ENCODE measurements at places on chromosomes 13 and 19.

GRCh38 chr13:37526710-37527473 is 71.7 kb downstream of the POSTN start:
- no peak for DNase-seq

GRCh38 chr13:51148223-51148951 is 37.3 kb upstream of the C13orf42 start:
- no peak for DNase-seq

GRCh38 chr19:49335071-49335783 is at the start of gene CD37:
CD37 (plus strand) TSS chr19:49335406; CDS start chr19:49335541, 135 bp downstream.
- DNase-seq: peak; percentile 18

GRCh38 chr13:114226088-114226487 is 8.6 kb upstream of the CDC16 start:
- no peak for DNase-seq

GRCh38 chr13:76023652-76024051 is 387.5 kb downstream of the LMO7 start:
- DNase-seq: no peak

GRCh38 chr13:59906413-59907049 is 257.2 kb downstream of the DIAPH3 start:
- DNase-seq: no peak

GRCh38 chr19:47742634-47743033 is 2.7 kb upstream of the NOP53 start:
- DNase-seq: no peak

GRCh38 chr13:30440910-30441703 is 18.8 kb downstream of the UBE2L5 start:
- DNase-seq: no peak

GRCh38 chr19:40612831-40613689 is 11.9 kb downstream of the LTBP4 start:
- peak; percentile 74 for DNase-seq

DNA sequence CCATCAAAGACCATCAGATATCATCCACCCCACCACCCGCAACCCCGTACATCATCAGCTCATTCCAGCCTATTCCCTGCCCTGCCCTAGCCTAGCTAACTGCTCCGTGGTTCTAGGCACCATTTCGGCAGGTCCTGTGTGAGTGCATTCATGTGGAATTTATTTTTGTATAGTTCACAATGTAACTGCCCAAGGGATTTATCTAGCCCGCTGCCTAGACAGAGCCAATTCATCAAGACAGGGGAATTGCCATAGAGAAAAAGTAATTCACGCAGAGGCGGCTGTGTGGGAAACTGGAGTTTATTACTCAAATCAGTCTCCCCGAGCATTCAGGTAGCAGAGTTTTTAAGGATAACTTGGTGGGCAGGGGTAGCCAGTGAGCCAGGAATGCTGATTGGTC is 109.2 kb upstream of the UBL3 start:
- DNase-seq: no peak

DNA sequence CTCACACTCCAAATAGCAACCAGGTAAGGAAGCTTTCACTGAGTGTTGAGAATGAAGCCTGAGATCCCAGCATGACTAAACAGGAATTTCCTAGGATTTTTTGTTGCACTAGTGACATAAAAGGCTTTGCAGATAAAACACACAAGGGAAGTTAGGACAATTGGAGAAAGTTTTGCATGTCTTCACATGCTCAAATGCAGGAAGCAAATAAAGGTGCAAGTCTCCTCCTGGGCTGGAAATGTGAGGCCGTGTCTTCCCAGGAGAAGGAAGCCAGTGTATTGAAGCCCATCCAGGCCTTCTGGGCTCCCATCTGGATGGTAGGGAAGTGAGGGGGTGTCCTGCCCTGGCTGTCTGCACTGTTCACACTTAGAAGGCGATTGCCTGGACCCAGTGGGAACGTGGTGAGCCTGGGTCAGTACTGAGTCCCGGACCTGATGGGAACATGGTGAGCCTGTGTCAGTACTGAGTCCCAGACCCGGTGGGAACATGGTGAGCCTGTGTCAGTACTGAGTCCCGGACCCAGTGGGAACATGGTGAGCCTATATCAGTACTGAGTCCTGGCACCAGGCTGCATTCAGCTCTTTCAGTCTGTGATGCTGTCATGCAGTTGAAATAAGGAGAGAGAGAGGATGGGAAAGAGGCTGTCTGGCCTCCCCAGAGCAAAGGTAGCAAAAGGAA is 38.7 kb downstream of the SIAH3 start:
- no peak for DNase-seq

DNA sequence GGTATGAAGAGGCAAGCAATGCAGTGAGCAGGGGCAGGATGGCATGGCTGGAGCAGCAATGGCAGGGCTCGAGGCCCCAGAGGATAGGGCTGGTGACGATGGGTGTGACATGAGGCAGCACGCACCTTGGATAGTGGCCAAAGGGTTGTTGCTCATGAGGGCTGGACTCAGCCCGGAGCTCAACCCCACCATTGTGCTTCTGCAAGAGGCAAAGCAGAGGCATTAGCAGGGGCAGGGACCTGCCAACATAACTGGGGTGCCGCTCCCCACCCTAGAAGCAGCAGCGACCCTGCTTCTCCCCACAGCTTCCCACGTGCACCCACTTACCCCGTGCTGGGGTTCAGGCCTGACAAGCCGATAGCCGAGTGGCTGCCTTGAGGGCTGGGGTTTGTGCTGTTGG is 15.8 kb downstream of the ZNF574 start:
- no peak for DNase-seq

GRCh38 chr19:5149508-5149907 is 180.6 kb downstream of the KDM4B start:
- no peak for DNase-seq

GRCh38 chr19:38478273-38478971 is 44.9 kb downstream of the RYR1 start:
- no peak for DNase-seq

- DNase-seq: no peak
Measured at GRCh38 chr19:1254081-1254527, 5.7 kb downstream of the MIDN start.

DNA sequence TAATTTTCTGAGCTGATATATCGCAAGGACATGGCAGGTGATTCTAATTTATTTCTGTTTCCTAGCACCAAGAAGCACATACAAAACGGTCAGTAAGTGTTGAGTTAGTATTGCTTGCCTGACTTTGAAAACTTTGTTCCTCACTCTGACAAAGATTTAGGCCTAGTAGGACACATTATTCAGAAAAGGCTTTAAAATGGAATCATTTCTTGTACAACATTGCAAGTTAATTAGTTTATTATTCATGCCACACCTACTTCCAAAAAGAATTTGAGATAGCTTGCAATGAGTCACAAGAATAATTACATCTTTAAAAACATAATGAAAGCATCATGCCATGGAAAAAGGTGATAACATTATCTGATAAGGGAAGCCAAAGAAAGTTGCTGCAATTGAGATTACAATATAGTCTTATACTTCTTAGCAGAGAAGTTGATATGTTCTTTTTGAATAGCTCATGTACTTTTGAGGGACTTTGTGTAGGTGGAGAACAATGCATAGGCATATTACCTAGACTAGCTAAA is 474.2 kb downstream of the KLF5 start:
- no peak for DNase-seq

GRCh38 chr19:6674868-6675305 is 4.9 kb upstream of the TNFSF14 start:
- DNase-seq: peak; percentile 78

- no peak for DNase-seq
Measured at GRCh38 chr13:30679483-30680330, 55.6 kb upstream of the ALOX5AP start.

DNA sequence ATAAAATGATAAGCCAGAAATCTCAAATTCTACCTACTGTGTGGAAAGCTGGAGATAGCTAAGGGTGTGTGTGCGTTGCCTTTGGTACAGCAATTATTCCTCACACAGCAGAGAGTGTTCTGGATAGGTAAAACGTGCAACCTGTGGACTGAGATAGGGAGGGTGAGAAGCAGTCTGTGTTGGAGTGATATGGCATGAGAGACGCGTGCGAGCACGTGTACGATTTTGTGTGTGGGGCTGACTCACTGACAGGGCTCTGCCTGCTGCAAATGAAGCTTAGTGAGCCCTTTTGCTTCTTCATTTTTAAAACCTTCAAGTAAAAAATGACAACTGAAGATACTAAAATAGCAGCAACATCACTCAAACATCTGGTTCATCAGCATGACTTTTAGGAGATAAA is 35.7 kb upstream of the SLC10A2 start:
- no peak for DNase-seq

GRCh38 chr13:102913914-102914313 is 68.1 kb downstream of the ERCC5 start:
- no peak for DNase-seq

GRCh38 chr13:90518417-90518816 is 829.1 kb upstream of the MIR17HG start:
- no peak for DNase-seq

DNA sequence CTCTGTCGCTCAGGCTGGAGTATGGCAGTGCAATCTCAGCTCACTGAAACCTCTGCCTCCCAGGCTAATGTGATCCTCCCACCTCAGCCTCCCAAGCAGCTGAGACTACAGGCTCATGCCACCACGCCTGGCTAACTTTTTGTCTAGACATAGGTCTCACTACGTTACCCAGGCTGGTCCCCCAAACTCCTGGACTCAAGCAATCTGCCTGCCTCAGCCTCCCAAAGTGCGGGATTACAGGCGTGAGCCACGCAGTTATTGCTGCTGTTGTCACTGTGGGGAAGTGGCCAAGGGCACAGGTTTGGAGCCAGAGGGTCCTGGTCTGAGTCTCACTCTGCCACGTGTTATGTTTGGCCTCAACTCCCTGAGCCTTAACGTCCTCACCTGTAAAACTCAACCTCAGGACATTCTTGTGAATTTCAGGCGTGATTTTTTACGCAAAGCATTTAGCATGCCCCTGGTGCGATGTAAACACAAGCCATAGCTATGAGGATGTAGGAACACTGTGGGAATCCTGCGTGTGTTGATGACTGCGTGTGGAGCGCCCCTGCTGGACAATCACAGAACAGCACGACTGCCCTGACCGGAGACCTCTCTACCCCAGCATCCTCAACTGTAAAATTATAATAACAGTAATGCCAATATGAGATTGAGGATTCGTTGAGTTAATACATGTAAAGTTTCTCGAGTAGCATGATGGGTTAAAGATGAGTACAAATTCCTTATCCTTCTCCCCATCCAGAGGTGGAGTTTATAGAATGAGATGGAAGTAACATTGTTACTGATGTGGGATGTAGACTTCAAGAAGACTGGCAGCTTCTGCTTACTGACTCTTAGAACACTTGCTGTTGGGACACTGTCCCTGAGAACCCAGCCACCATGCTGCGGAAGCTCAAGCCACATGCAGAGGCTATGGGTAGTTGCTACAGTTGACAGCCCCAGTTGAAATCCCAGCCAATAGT is 41.8 kb upstream of the PNMA8B start:
- peak; percentile 24 for DNase-seq

- no peak for DNase-seq
Measured at GRCh38 chr13:93460005-93460404, 233.4 kb downstream of the GPC6 start.

- DNase-seq: peak; percentile 72
Measured at GRCh38 chr19:2096034-2096479, at the start of gene MOB3A. MOB3A (minus strand) TSS chr19:2096326; CDS start chr19:2078560, 17,766 bp downstream.

- DNase-seq: no peak
Measured at GRCh38 chr13:102788683-102789082, 10.1 kb downstream of the POGLUT2 start.

DNA sequence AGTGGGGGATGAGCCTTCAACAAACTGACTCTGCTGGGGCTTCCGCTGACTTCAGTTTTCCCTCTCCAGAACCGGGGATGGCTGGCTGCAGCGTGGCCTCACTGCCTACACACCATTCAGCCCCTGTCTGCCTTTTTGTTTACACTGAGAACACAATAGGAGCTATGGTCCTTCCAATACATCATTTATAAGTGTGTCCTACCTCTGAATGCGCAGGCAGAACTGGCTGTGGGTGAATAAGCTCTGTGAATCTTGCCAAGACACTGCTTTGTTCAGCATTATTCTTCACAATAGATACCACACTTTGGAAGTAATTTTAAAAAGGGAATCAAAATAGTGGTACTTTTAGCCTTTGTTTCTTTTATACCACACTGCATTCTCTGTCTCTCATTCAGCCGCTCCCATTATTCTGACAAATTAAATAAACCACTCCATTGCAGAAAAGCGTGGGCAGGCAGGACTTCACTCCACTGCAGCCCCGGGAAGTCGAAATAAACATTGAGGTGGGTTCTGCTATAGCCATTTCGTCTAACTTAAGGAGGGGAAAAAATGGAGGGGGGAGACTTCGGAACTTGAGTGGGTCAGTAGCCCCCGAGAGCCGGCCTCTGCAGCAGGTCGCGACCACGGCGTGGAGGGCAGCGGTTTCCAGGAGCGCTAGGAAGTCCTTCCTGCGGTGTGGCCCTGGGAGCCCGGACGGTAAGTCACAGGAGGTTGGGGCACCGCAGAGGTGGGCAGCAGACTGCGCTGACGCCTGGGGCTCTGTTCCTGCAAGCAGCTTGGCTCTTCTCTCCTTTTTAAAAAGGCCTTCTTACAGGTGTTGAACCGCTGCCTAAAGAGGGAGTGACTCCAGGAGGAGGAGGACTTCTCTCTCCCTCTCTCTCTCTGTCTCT is 94.8 kb upstream of the SOX1 start:
- DNase-seq: no peak

DNA sequence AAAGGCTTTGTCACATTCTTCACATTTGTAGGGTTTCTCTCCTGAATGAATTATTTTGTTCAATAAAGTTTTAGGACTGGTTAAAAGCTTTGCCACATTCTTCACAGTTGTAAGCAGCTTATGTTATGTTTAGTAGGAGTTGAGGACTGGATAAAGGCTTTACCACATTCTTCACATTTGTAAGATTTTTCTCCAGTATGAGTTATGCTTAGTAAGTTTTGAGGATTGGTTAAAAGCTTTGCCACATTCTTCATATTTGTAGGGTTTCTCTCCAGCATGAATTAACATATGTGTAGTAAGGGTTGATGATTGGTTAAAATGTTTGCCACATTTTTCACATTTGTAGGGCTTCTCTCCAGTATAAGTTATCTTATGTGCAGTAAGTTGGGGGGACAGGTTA is 79.9 kb downstream of the ZNF431 start:
- no peak for DNase-seq

GRCh38 chr13:71634182-71634581 is 232.8 kb downstream of the DACH1 start:
- no peak for DNase-seq

GRCh38 chr19:4534836-4535658 is at the start of gene PLIN5:
PLIN5 (minus strand) TSS chr19:4535224; CDS start chr19:4534074, 1,150 bp downstream.
- DNase-seq: no peak

DNA sequence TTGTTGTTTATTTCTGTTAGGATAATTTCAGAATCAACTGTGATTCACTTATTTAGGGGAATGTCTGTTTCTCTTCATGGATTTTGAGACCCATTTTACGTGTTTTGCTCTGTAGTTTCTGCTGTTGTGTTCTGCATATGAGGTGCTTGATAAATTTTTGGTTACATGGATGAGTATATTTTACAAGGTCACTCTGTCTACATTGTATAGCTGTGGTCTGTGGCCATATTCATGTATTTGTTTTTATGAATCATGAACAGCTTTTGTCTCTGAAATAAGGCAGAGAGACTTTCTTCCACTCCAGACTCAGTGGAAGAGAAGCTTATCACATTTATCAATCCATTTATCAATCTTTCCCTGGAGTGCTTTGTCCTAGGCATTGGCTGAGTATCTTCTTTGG is 56.6 kb downstream of the PDS5B start:
- no peak for DNase-seq

- no peak for DNase-seq
Measured at GRCh38 chr13:32282096-32282711, 33.0 kb downstream of the ZAR1L start.
